ENCODE measurements at places on chromosomes 7 and 10.
A peak's percentile ranks its signal among the peaks of the same experiment; 100 is the strongest.

DNA sequence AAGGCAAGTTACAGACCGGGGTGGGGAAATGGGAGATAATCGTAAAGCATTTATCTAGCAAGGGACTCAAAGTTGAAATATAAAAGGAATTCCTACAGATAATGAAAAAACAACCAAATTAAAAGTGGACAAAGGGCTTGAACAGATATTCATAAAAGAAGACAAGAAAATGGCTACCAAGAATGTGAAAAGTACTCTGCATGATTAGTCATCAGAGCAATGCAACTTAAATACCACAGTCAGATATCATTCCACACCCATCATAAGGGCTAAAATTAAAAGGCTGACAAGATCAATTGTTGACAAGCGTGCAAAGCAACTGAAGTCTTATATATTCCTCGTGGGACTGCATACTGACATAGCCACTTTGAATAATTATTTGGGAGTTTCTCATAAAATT is 124.6 kb upstream of the RSU1 start:
- DNase-seq: no peak

- no peak for DNase-seq
Observed at GRCh38 chr10:119817991-119818888, 54.4 kb downstream of the MCMBP start.

- DNase-seq: no peak
Observed at GRCh38 chr10:3616880-3617279, 168.1 kb downstream of the KLF6 start.

DNA sequence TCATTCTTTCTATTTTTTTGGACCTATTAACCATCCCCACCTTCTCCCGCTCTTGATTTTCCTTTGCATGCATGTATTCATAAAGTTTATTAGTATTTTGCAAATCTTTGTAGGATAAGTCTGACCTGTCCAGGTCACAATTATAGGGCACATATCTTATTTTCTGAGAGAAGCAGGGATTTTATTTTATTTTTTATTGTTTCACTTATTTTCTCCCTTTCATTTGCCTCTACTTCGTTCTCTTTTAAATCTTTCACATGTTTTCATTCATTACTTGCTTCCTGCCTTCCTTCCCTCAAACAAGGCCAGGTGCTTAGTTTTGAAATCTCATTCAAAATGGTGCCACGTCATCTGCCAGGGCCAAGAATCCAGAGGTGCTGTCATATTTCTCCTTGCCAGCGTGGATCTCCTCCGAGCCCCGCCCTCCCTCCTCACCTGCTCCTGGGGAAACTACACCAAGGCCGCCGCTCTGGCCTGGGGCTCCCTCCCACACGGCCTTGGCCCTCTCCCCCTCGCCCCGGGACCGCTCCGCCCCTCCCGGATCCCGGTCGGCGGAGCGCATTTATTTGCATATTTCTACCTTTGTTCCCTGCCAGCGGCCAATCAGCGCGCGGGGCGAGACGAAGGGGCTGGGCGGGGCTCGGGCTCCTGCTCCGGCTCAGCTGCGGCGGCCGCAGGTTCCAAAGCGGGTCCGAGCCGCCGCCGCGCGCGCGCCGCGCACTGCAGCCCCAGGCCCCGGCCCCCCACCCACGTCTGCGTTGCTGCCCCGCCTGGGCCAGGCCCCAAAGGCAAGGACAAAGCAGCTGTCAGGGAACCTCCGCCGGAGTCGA is at the start of gene TSPAN13:
TSPAN13 (plus strand) TSS at position 654 of the 830 bp plus-strand sequence. CDS start 213 bp downstream, outside the sequence.
- DNase-seq: peak; percentile 95

DNA sequence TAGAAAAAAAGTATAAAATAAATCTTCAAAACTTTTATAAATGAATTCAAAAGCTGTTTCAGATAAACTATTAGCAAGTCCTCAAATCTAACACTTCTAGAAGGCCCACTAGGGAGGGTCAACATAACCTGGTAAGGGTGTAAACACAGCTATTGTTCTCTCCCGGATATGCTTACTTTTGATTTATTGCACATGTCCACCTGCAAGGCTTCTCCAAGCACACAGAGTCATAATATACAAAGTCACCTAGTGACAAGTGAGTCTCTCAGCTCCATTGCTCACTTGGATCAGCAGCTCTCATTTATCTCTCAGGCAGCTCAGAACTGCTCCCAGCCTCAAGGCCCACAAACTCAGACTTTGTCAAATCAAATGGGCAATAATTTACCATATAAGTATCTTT is 44.0 kb upstream of the COL1A2 start:
- peak; percentile 93 for DNase-seq

DNA sequence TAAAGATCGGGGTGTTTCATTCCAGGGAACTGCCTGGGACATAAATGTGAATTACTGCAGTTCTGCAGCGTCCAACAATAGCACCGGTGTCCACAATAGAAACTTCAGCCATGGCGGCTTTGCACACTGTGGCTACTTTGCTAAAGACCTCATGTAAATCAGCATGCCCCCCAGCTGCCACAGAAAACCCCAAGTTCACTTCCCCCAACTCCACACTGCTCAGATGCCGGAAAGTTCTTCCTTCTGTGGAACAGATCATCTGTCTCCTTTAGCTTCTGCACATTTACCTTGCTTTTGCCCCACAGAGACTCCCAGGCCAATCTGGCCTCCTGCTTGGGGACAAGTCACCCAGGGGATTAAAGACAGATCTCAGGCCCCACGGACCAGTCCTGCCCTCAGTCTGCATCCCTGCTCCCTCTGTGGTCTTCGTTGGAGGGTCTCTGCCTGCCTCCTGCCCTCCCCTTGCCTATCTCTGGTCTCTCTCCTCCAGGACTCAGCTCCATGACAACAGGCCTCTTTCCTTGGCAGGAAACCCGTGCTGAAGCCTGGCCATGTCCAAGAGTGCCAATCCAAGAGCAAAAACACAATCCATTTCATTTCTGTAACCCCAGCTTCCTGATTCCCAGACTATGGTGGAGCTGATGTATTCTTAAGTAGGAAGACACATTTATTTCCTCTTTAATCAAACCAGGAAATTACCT is 403.2 kb downstream of the RPS24 start:
- no peak for DNase-seq

DNA sequence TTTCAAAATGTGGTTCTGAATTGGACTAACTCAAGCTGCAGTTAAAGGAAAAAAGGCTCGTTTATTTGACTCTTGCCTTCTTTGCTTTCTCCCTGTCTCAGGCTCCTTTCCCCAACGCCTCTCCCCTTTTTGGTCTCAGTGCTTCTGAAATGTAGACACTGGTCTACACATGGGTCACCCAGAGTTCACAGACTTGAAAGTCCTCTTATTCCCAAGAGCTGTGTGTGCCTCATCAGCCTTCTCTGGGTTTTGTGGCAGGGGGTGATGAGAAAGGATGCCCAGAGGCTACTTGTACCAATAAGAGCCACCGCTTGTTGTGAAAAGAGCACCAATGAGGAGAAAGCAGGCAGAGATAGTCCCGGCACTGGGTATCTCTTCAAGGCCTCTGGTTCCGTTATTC is 125.7 kb downstream of the BICC1 start:
- no peak for DNase-seq

All from DMS153 (cell line).